ENCODE measurements at places on chromosomes 6 and 20.
A peak's percentile ranks its signal among the peaks of the same experiment; 100 is the strongest.

DNA sequence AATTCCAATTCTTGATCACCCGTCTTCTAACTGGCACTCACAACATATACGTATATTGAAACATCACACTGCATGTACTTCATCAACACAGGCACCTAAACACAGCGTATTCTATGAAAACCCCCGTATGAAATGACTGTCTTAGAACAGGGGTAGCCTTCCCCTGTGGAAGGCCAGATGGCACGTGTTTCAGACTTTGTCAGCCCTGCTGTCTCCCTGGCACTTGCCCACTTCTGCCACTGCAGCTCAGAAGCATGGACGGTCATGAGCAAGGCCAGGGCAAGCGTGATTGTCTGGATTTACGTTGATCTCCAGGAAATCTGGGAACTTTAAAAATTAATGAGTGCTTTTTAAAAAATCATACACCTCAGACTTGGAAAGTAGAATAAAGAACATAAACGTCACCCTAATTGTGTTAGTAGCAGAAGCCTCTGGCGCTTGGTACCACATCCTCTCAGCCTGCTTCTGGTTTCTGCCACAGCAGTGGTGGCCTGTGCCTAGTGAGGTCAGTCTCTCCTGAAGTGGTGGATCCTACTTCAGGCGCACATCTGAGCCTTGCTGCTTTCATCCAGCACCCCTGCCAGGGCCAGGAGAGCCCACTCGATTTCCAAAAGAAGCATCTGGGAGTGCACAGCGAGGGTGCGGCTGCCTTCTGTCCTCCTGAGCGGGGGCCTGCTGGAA lies 18.3 kb downstream of the PDE10A start:
- no peak for DNase-seq

- DNase-seq: peak; percentile 76
Measured at GRCh38 chr6:30357678-30358540, 13.0 kb downstream of the RPP21 start.

GRCh38 chr6:90202156-90202555 lies 94.5 kb downstream of the BACH2 start:
- DNase-seq: no peak

DNA sequence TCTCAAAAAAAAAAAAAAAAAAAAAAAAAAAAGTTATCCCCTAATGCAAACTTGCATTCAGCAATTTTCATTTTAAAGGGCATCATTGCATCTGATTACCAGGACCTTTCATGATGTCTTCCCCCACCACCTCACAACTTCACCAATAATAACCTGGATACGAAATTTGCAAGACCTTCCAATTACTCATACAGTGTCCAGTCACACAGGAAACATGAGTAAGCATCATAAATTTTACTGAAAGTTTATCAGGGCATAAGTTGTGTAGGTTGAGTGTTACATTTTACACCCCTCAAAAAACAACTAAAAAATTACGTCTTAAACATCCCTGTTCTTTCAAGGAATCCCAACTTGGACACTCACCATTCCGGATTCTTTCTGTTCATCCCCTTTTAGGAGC lies 79.1 kb upstream of the ANKEF1 start:
- no peak for DNase-seq

DNA sequence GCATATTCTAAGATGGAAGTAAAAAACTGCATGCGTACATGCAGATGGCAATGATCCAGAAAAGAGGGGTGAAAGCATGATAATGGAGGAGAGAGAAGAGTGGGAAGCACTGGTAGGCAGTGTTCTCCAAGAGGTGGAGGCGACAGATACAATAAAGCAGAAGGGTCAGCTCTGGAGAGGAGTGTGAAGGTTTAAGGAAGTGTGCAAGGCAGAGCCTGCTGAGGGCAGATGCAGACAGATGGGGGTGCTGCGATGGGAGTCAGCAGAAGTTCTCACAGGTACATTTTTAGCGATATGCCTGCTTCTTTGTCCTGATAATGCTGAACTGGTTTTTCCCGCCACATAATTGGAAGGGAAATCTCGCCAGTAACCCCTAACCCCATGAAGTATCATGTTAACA lies 81.1 kb upstream of the C6orf118 start:
- DNase-seq: no peak

- DNase-seq: no peak
Measured at GRCh38 chr20:38228436-38228835, 32.1 kb downstream of the KIAA1755 start.

GRCh38 chr20:2869381-2869780 lies 3.9 kb upstream of the PTPRA start:
- DNase-seq: no peak

DNA sequence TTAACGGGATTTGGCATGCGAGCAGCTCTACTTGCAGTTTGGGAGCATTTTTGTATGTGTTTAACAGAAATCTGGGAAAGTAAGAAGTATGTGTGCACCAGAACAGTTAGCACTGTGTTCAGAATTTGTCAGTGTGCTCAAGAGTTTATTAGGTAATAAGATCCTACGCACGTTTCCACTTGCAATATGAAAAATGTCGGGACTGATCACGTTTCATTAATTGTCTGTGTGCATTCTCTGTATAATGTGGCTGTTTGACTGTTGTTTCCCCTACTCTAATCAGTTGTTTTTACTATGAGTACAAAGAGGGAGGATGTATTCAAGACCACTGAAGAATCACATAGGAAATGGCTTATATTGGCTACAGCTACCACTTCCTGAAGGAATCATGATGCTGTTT lies 349.7 kb upstream of the POU3F2 start:
- no peak for DNase-seq

DNA sequence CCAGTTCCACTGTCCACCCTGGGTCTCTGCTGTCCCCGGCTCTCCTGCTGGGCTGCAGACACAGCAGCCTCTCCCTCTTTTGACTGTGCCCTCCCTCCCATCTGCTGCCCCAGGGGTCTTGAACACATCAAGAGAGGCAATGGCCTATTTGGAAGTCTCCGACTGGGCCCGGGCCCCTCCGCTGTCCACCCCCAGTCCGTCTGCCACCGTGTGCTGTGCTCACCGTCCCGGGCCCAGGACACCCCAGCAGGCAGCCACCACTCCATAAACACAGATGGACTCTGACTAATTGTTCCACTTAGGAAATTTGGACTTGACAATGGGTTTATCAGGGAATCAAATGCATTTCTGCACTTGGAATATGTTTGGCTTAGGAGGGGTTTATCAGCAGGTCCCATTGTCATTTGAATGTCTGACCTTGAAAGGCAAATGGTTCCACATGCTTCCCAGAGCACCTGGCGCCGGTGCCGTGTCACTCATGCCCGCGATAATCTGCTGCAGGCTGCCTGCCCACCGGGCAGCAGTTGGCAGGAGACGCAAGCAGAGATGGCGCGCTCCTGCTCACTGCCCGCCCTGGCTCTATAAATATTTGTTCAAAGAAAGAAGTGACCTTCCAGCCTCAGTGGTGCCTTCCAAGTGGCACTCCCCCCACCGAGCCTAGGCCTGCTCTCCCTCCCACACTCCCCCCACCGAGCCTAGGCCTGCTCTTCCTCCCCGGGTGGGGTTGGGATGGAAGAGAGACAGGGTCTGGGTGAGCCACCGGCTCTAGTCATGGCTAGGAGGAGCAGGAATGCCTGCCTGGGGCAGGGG lies 18.8 kb upstream of the FRMD1 start:
- no peak for DNase-seq

DNA sequence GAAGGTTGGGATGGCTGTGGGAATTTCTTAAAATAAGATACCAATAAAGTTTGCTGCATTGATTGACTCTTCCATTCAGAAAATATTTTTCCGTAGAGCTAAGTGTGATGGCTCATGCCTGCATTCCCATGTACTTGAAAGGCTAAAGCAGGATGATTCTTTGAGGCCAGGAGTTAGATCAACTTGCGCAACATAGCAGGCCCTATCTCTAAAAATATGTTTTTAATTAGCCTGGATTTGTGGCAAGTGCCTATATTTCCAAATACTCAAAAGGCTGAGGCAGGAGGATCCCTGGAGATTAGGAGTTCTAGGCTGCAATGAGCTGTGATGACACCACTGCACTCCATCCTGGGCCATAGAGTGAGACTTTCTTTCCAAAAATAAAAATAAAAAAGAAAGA lies 431.2 kb upstream of the PTCHD4 start:
- no peak for DNase-seq

DNA sequence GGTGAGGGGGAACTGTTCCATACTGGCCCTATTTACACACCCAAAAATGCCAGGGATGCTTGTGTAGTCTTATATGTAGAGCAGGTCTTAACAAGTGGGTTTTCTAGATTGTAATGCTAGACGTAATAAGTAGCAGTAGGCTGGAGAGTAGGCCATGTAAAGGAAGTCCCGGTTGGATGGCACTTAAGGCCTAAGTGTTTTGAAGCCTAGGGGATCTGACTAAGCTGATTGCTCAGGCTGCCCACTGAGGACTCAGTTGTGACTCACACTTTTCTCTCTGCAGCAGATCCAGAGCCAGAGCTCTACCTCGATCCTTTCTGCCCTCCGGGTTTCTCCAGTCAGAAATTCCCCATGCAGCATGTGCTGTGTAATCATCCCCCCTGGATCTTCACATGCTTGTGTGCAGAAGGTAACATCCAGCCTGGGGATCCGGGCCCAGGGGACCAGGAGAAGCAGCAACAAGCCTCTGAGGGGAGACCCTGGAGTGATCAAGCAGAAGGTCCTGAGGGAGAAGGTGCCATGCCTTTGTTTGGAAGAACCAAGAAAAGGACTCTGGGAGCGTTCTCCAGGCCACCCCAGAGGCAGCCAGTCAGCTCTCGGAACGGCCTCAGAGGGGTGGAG lies 26.6 kb downstream of the ZNF133 start:
- peak; percentile 49 for DNase-seq

DNA sequence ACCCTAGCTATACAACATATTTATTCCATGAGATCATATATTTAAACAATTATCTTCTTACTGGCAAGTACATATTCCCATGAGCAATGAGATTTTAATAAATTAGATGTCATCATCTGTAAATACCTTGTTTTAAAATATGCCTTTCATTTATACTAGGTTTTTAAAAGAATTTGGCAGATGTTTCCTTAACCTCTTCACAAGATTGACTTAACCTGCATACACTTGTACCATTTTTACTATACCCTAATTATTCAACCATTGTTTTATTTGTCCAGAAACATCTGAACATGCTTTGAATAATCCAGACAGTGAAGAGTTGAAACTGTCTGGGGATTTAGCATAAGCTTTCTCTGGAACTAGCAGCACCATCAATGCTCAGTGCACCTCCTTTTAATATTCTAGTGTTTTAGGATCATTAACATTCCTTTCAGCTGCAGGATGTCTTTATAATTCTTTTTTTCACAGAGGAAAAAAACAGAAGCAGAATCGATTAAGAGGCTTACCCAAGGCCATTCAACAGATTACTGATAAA lies 188.0 kb upstream of the TENT5A start:
- DNase-seq: no peak

DNA sequence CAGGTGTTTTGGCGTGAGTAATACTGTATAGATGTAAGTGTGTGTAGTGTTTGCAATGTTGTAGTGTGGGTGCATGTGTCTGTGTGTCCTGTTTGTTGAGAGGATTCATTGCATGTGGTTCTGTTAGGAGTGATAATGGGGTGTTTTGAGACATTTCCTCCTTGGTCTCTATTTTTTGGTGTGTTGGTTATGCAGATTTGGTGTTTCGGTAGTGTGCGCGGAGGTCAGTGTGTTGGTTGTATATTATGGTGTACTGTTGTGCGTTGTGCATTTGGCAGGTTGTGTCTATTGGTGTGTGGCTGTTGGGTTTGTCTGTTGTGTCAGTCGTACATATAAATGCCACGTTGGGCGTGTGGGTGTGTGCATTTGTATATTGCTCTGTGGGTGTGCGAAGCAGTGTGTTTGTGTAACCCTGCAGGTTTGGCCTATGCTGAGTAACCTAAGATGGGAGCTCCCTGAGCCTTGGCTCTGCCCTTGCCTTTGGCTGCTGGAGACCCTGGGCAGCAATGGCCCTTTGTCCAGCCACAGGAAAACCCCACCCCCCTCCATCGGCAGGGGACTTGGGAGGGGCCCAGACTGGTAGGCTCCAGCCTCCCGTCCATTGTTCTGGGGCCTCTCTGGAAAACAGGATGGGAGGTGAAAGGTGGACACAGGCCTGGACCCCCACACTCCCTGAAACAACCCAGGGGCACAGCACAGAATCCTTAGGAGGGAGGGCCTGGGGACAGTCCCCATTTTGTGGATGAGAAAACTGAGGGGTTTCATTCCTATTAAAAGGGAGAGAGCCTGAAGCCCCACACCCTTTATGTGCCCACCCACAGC lies 10.3 kb upstream of the ID1 start:
- no peak for DNase-seq

- no peak for DNase-seq
Measured at GRCh38 chr6:40923326-40923725, 115.7 kb downstream of the UNC5CL start.

DNA sequence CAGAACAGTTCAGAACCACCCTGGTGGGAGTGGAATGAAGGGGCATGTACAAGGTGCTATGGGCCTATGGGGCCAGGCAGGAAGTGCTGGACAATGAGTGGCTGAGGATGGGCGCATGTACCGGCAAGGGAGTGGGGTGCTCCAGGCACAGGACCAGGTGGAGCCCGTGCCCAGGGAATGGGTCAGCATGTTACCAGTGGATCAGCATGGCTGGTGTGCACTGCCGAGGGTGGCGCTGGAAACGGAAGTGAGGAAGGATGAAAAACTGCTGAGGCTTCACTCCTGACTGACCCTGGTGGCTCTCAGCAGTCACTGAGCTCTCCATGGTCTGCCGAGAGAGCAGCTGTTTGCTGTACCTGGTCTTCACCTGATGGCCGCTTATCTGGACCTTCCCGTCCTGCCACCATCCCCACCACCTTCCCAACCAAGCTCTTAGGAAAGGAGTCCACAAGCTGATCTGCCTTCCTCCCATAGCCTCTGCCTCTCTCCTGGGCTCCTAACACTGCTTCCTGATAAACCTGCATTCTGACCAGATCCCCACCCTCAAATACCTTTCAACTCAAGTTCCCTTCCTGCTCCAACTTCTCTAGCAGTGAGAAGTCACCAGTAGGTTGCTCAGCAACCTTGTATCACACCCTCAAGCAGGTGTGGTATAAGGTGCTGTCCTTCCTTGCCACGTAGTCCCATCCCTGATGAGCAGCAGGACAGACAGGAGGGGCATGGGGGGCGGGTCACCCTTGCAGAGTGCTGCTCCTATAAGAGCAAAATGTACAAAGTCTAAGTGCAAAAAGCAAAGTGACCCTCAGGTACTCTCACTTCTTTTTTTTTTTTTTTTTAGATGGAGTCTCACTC lies 7.1 kb downstream of the UQCC2 start:
- DNase-seq: no peak

GRCh38 chr6:72975352-72975752 lies 249.9 kb downstream of the KHDC1L start:
- DNase-seq: no peak

DNA sequence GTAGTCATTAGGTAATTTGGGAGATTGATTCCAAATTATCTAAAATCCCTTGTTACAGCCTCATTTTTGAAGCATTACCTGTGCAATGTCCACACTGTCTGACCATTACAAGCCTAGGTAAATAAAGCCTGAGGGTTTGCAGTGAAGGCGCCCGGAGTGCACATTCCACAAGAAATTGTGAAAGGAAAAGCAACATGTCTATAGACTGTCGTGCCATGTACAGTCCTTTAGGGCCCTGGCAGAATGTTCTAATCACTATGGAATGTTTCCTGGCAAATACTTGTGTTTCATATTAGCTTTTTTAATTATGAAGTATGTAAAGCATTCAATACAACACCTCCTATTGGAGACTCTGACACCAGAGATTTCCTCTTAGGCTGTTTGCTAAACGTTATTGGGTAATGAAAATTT lies 28.9 kb downstream of the PREP start:
- no peak for DNase-seq
